GM23338 (cell line): ENCODE measurements at places on chromosomes 16 and 17. TPM values are rescaled to one million over a fixed set of nuclear protein-coding genes. Genes with fewer than 3 reads are reported as not detected.
A peak's percentile ranks its signal among the peaks of the same experiment; 100 is the strongest.

- H3K27ac ChIP-seq: no peak overlapping the region
- DNase-seq: no peak
- H3K36me3 ChIP-seq: no peaks in the 10 kb centered on the region
- no peak overlapping the region for H3K4me3 ChIP-seq
- H3K4me1 ChIP-seq: no peaks in the 10 kb centered on the region
- H3K27me3 ChIP-seq: no peaks in the 10 kb centered on the region
Observed at GRCh38 chr16:64627781-64628180, 494.1 kb downstream of the CDH11 start.

- no peaks in the 10 kb centered on the region for H3K27me3 ChIP-seq
- no peaks in the 10 kb centered on the region for H3K36me3 ChIP-seq
- no peak overlapping the region for H3K27ac ChIP-seq
- peaks cover 10% of the 10 kb centered on the region; the same call in 1 of the 2 replicates for H3K4me1 ChIP-seq
- no peak overlapping the region for H3K4me3 ChIP-seq
Observed at GRCh38 chr17:32625971-32626370, 139.2 kb downstream of the CDK5R1 start.

- H3K4me1 ChIP-seq: no peaks in the 10 kb centered on the region
- no peaks in the 10 kb centered on the region for H3K27me3 ChIP-seq
- H3K36me3 ChIP-seq: no peaks in the 10 kb centered on the region
- no peak for DNase-seq
- H3K27ac ChIP-seq: 0 out of 2 replicates have a peak overlapping the region, but pooled peaks have one; percentile 36
- H3K4me3 ChIP-seq: peak overlapping the region; percentile 80
Observed at GRCh38 chr16:18984435-18985005, 786 bp downstream of the TMC7 start.

GRCh38 chr17:9026741-9027140, 5.4 kb downstream of the NTN1 start:
- H3K4me3 ChIP-seq: no peak overlapping the region

CD300LB gene
- not detected in 2 replicates for polyA plus RNA-seq

TBX6 gene
- 1.9 and 2.4 TPM in 2 replicates for polyA plus RNA-seq

CCL14 gene
- polyA plus RNA-seq: not detected in 2 replicates

GRCh38 chr17:56125830-56126819, 27.1 kb upstream of the ANKFN1 start:
- no peaks in the 10 kb centered on the region for H3K27me3 ChIP-seq
- H3K4me1 ChIP-seq: peaks cover 15% of the 10 kb centered on the region
- H3K36me3 ChIP-seq: no peaks in the 10 kb centered on the region
- H3K4me3 ChIP-seq: no peak overlapping the region
- no peak overlapping the region for H3K27ac ChIP-seq
- peak; percentile 76 for DNase-seq

DNA sequence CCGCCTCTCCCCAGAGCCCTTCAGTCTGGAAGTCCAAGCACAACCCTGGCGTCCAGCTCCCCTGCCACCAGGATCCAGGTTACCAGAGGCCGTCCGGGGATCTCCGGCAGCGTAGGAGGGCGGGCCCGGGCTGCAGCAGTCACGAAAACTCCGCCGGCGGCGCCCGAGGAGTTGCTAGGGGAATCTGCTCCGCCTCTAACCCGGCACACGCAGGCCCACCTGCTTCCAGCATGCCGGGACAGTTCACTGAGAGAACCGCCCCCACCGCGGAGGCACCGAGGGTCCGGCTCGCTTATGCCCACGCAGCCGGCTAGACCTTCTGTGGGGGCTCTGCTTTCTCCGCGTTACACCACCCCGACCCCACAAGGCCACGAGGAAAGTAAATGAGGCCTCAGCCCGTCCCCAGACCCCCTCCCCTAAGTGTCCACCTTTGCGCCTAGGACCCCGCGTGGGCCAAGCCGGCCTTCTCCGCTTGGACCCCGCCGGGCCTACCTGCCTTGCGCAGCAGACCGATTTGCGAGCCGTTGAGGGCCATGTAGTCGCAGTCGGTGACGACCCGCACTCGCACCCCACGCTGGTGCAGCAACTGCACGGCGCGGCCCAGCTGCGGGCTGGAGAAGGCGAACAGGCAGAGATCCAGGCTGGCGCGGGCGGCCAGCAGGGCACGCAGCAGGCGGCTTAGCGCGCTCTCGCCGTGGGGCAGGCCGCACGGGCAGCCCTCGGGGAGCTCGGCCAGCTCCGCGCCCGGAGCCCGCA, 587 bp downstream of the PLD6 start:
- H3K27ac ChIP-seq: no peak overlapping the region
- no peaks in the 10 kb centered on the region for H3K27me3 ChIP-seq
- H3K36me3 ChIP-seq: no peaks in the 10 kb centered on the region
- no peaks in the 10 kb centered on the region for H3K4me1 ChIP-seq
- H3K4me3 ChIP-seq: no peak overlapping the region
- peak; percentile 40 for DNase-seq

GRCh38 chr17:67602974-67603373, 114.8 kb upstream of the NOL11 start:
- DNase-seq: peak; percentile 87
- no peaks in the 10 kb centered on the region for H3K36me3 ChIP-seq
- H3K4me1 ChIP-seq: peaks cover 18% of the 10 kb centered on the region
- H3K27ac ChIP-seq: no peak overlapping the region

CD300LF gene
- polyA plus RNA-seq: not detected in 2 replicates

HEATR9 gene
- not detected in 2 replicates for polyA plus RNA-seq

DNA sequence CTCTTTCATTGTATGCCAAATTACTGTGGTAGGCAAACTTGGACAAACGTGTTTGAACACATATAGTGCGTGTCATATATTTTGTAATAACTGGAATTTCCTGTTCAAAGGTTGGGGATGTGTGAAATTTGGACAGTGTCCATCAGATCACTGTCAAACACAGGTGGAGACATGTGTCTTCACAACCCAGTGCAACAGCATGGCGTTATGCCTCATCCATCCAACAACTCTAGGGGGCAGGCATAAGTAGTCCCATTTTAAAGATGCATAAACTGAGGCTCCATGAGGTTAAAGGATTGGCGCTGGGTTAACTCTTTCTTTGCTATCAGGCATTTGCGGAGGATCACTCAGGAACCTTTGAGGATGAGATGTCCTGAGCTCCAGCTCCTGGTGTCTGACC, 103.7 kb downstream of the RBFOX1 start:
- H3K4me1 ChIP-seq: peaks cover 16% of the 10 kb centered on the region
- H3K4me3 ChIP-seq: no peak overlapping the region
- no peaks in the 10 kb centered on the region for H3K36me3 ChIP-seq
- DNase-seq: no peak
- H3K27me3 ChIP-seq: no peaks in the 10 kb centered on the region

DNA sequence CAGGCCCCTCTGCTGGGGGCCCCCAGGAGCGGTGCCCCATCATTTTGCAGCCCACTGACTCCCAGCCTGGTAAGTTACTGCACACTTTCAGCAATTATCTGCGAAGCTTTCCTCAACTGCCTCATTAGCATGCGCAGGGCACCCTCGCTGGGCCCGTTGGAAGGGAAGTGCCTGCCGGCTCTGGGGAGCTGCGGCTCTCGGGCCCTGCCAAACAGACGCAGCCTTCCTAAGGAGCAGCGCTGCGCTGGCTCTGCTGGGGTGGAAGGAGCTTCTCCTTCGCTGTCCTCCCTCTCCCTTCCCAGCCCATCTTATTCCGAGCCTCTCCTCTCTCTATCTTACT, 71.0 kb downstream of the RBBP6 start:
- peaks cover 30% of the 10 kb centered on the region for H3K27me3 ChIP-seq
- H3K27ac ChIP-seq: no peak overlapping the region
- DNase-seq: peak; percentile 73
- no peaks in the 10 kb centered on the region for H3K36me3 ChIP-seq

DNA sequence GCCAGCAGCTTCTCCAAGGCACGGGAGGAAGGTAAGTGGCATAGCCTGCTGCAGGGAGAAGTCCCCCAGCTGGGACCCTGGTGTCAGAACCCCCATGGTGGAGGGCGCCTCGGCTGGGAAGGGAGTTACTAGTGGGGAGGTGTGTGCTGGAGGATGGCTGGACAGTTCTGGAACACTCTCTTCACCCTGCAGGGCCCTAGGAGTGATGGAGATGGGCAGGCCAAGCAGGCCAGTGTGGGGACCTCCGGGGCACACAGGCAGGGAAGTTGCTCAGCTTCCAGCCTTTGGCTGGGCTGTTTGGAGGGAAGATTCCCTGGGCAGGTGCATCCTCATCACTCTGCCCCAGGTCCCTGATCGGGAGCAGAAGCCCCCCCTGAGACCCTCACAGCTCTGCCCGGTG, 696 bp downstream of the C17orf99 start:
- H3K27me3 ChIP-seq: no peaks in the 10 kb centered on the region
- no peaks in the 10 kb centered on the region for H3K36me3 ChIP-seq
- DNase-seq: no peak
- H3K4me1 ChIP-seq: no peaks in the 10 kb centered on the region
- no peak overlapping the region for H3K27ac ChIP-seq

GRCh38 chr17:32253117-32253611, 12.5 kb upstream of the RHBDL3 start:
- no peak overlapping the region for H3K4me3 ChIP-seq
- H3K27ac ChIP-seq: no peak overlapping the region
- no peaks in the 10 kb centered on the region for H3K27me3 ChIP-seq
- peaks cover 6% of the 10 kb centered on the region for H3K4me1 ChIP-seq

- no peak overlapping the region for H3K27ac ChIP-seq
- H3K27me3 ChIP-seq: no peaks in the 10 kb centered on the region
- no peak for DNase-seq
- no peak overlapping the region for H3K4me3 ChIP-seq
- no peaks in the 10 kb centered on the region for H3K4me1 ChIP-seq
Observed at GRCh38 chr16:77761204-77761603, 27.2 kb upstream of the VAT1L start.

SPIRE2 gene
- 5.0 and 6.5 TPM in 2 replicates for polyA plus RNA-seq

DNA sequence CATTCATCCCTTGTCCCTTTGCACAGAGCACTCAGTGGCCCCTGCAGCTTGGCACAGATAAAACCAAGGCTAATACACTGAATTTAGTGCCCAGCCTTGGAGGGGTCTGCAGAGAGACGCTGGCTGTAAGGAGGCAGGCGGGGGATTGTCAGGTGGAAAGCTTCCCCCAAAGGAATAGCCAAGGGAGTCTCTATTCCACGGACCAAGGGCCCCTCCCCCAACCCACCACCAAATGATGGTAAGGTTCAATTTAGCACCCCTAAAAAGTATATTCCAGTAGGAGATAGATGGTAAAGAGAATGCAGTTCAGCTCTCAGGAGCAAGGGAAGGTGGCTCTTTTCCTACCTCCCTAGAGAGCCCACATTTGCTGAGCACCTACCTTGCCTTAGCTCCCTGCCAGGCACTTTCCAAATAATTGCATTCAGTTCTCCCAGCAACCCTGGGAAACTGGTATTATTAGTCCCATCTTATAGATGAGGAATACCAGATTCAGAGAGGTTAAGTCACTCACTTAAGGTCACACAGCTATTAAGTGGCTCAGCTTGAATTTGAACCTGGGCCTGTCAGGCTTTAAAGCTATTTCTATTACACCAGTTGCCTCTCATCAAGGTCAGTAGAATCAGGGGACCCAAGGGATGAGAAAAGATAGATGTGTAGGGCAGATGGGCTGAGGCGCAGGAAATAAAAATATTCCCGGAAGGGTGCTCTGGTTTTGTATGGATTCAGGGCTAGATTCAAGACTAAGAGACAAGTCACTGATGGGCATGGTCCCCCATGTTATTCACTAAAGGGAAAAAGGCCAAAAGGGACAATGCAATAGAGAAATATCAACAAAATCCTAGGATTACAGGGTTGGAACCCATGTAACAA, 20.0 kb upstream of the ZFHX3 start:
- peaks cover 91% of the 10 kb centered on the region for H3K27me3 ChIP-seq
- no peak overlapping the region for H3K27ac ChIP-seq
- DNase-seq: no peak
- peaks cover 67% of the 10 kb centered on the region for H3K4me1 ChIP-seq

DNA sequence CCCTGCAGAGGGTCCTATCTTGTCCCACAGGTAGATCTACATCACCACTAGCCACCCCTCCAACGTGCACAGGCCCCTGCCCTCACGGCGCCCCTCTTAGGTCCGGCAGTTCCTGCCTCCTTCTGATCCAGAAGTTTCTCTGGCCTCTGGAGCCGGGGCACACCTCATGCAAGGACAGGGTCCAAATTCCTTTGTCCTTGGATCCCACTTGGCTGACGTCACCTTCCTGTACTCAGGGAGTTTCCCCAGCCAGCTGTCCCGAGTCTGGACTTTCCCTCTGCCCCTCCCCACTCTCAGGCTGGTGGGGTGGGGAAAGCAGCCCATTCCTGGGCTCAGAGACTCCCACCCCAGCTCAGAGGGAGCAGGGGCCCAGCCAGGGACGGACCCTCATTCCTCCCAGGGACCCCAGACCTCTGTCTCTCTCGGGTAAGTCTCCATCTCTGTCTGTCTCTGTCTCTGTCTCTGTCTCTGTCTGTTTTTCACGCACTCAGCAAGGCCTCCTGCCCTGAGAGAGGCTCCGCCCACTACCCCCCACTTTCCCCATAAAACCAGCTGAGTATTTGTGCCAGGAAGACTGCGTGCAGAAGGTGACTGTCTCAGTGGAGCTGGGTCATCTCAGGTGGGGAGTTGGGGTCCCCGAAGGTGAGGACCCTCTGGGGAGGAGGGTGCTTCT, at the start of gene IL32:
IL32 (plus strand) TSS at position 572 of the 673 bp plus-strand sequence. CDS start 172 bp downstream, outside the sequence.
- peaks cover 6% of the 10 kb centered on the region for H3K4me1 ChIP-seq
- no peaks in the 10 kb centered on the region for H3K36me3 ChIP-seq
- DNase-seq: no peak
- H3K4me3 ChIP-seq: no peak within 1 kb of the TSS

DNA sequence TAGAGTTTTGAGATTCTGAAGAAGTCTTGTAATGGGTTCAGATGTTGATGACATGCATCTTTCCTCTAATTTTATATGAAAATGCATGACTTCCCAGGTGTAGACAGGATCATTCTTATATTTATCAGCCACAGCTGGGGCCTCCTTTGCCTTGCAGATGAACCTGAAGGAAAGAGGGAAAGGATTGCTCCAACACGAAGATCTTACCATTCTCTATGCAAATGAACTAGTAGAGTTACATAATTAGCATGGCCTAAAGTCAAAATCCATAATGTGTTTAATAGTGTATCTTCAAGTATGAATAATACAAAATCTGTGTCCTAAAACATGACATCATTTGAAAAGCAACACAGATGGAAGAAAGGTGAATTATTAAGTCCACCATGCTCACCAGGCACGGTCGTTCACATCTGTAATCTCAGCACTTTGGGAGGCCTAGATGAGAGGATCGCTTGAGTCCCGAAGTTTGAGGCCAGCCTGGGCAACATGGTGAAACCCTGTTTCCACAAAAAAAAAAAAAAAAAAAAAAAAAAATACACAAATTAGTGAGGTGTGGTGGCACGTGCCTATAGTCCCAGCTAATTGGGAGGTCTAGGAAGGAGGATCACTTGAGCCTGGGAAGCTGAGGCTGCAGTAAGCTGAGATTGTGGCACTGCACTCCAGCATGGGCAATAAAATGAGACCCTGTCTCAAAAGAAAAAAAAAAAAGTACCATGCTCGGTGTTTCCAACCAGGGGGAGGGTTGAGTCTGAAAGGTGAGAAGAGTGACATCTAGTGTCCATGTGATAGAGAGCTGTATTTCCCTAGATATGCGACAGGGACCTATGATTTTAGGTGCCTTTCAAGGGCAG, 6.3 kb downstream of the VWA3A start:
- no peaks in the 10 kb centered on the region for H3K27me3 ChIP-seq
- no peak overlapping the region for H3K27ac ChIP-seq
- no peaks in the 10 kb centered on the region for H3K36me3 ChIP-seq
- H3K4me3 ChIP-seq: no peak overlapping the region
- peaks cover 15% of the 10 kb centered on the region for H3K4me1 ChIP-seq

DNA sequence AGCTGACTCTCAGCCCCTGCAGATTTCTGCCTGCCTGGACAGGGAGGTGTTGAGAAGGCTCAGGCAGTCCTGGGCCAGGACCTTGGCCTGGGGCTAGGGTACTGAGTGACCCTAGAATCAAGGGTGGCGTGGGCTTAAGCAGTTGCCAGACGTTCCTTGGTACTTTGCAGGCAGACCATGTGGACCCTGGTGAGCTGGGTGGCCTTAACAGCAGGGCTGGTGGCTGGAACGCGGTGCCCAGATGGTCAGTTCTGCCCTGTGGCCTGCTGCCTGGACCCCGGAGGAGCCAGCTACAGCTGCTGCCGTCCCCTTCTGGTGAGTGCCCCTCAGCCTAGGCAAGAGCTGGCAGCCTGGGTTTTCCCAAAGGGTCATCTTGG, 3.9 kb downstream of the GRN start:
- H3K4me1 ChIP-seq: peaks cover 7% of the 10 kb centered on the region; the same call in 1 of the 2 replicates
- H3K4me3 ChIP-seq: no peak overlapping the region
